BJ (cell line): ENCODE measurements at places on chromosomes 12 and 14.
A peak's percentile ranks its signal among the peaks of the same experiment; 100 is the strongest.

DNA sequence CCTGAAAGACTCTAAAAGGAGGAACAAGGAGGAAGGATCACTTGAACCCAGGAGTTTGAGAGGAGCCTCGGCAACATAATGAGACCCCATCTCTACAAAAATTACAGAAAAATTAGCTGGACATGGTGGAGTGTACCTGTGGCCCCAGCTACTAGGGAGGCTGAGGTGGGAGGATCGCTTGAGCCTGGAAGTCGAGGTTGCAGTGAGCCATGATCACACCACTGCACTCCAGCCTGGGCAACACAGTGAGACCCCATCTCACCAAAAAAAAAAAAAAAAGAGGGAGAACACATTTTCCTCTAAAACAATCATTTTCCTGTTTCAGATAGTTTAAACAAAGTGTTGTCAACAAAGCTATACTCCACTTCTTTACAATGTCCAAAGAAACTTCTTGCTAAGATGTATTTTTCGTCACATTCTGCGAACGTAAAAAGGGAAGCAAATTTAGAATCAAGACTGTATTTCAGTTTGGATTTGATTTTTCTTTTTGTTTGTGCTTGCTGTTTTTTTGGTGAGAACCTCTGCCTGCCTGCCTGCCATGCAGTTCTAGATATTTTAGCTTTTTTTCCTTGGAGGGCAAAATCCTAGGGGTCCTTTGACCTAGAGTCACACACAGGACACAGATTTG lies 5.1 kb downstream of the HCAR1 start:
- DNase-seq: no peak

- no peak for DNase-seq
Observed at GRCh38 chr12:105804591-105805265, 334.0 kb downstream of the NUAK1 start.

GRCh38 chr12:7376196-7376595 lies 67.8 kb downstream of the CD163L1 start:
- DNase-seq: no peak

DNA sequence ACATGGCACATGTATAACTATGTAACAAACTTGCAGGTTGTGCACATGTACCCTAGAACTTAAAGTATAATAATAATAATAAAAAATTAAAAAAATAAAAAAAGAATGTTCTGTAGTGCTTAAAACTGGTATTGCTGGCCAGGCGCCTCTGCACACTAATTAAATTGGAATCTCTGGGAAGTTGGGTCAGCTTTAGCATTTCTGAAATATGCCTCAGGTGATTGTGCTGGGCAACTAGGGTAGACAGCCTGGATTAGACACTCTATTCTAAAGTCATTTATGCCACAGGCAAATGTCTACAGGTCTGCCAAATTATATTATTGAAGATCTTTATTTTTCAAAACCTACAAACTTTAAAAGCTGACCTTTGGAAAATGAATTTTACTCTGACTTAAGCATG lies 55.3 kb downstream of the PPM1H start:
- no peak for DNase-seq

- no peak for DNase-seq
Observed at GRCh38 chr12:25764892-25765291, 193.6 kb upstream of the RASSF8 start.

DNA sequence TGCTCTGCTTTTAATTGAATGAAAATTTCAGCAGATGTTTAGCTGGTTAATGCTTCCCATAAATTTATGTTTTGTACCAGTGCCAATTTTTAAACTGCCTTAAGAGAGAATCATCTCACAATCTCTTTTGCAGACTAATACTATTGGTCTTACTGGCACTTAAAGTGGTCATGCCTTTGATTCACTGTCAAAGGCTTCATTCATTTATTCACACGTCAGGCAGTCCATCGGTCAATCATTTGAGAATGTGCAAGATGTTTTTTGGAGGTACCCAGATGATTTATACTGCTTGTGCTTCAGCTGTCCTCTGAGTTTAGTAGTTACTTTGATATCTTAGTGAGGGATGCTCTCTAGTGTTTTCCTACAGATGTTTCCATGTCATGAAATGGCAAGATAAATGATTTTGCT lies 83.4 kb downstream of the NAV3 start:
- no peak for DNase-seq

DNA sequence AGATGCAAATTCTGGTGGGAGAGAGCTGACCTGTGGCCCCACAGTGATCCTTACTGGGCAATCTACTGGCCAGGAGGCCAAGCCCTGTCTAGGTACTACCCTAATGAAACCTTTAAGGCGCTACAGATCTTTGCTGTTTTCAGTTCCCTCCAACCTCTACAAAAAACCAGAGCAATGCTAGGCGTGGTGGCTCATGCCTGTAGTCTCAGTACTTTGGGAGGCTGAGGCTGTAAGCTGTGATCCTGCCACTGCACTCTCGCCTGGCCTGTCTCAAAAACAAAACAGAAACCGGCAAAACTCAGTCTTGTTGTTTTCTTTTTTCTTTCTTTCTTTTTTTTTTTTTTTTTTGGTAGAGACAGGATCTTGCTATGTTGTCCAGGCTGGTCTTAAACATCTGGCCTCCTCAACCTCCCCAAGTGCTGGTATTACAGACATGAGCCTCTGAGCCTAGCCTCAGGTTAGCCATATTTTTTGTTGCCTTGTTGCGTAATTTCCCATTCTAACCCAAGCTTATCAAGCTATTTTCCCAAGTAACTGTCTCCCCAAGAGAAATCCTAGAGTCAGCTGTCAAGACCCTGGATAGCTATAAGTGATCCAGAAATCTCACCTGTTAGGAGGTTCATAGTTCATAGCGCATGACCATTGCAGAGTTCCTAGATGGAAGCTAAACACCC lies 2.8 kb downstream of the ETFBKMT start:
- DNase-seq: no peak

DNA sequence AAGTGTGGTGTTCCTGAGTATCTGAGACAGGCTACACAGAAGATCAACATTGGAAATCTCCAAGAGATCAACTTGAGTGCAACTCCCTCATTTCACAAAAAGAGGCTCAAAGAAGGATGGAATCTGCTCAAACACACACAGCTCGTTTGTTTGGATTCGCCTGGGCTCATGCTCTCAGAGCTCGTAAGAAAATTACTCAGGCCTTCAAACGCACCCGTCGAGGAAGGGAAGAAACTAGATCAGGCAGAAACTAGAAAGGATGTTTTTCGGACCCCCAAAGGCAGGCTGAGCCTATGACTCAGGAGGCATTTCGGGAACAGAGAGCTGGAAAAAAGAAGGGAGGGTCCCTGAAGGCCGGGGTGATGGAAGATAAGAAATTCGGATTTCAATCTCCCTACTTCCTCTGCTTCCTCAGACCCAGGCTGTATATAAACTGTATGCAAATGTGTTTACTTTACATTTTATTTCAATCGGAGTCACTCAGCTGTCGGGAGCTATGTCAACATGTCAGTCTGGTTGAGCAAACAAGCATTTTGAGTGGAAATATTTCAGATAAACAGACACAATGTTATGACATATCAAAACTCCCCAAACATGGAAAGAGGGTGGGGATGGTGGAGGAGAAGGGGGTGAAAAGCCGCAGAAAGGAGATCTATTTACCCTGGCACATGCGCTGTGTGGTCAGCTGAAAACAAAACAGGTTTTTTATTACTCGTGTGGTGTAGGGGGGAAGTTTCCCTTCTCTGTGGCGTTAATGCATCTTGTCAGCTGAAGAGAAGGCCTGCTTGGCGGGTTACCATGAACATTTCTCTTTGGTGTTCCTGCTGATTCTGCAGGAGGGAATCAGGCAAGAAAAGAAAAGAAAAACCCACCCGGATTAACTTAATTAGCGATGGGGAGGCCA lies 129.1 kb upstream of the TBX3 start:
- DNase-seq: no peak

DNA sequence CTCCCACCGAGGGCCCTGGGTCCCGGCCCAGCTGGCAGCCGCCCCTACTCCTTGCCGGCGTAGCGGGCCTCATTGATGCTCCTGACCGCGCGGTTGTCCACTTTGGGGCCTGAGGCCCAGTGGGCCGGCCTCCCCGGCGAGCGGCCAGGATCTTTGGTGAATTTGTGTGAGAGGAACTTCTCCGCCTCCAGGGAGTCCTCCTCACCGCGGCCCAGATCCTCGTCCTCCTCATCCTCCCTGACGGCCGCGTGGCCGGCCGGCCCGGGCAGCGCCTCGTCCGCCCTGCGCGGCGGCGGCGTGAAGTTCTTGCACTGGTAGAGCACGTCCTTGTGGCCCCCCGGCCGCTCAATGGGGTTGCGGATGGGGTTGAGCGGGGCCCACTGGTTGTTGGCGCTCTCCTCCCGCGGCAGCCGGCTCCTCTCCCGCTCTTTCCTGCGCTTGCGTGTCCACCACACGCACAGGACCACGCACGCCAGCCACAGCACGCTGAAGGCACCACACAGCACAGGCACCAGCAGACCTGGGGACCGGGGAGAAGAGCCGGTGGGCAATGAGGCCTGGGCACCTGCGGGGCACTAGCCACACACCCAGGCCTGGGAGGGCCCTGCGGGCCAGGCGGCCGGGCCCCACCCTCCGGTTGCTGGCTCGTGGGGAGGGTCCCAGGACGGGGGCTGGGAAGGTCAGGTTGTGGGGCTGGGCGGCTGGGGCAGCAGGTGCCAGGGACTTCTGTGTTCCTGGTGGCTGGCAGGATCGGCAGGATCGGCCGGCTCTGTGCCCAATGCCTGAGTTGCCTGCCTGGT lies 25.7 kb downstream of the JAG2 start:
- DNase-seq: no peak

- DNase-seq: no peak
Observed at GRCh38 chr12:88381466-88381865, 198.8 kb downstream of the KITLG start.

- DNase-seq: peak; percentile 23
Observed at GRCh38 chr12:60391051-60391450, 795.2 kb downstream of the SLC16A7 start.

DNA sequence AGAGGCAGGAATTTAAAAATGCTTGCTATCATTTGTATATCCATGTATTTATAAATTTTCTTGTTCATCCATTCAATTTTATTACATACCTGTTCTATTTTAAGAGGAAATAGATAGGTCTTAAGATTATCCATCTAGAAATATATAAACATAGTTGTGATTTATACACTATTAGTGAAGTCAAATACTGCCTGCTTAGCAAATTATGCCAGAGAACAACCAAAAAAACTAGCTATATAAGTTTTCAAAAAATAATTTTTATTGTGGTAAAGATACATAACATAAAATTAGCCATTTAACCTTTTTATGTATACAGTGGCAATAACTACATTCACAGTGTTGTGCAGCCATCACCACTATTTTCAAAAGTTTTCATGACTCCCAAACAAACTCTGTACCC lies 237.3 kb downstream of the NPAS3 start:
- no peak for DNase-seq

- DNase-seq: no peak
Observed at GRCh38 chr14:81206115-81206514, 14.6 kb downstream of the GTF2A1 start.

GRCh38 chr12:26732005-26732908 lies 100.7 kb downstream of the ITPR2 start:
- no peak for DNase-seq

DNA sequence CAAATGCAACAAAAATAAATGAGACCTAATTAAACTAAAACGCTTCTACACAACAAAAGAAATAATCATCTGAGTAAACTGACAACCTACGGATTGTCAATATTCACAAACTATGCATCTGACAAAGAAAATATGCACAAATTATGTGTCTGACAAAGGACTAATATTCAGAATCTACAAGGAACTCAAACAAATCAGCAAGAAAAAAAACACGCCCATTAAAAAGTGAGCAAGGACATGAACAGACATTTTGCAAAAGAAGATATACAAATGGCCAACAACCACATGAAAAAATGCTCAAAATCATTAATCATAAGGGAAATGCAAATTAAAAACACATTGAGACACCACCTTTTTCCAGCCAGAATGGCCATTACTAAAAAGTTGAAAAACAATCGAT lies 37.0 kb downstream of the BLTP3B start:
- no peak for DNase-seq

DNA sequence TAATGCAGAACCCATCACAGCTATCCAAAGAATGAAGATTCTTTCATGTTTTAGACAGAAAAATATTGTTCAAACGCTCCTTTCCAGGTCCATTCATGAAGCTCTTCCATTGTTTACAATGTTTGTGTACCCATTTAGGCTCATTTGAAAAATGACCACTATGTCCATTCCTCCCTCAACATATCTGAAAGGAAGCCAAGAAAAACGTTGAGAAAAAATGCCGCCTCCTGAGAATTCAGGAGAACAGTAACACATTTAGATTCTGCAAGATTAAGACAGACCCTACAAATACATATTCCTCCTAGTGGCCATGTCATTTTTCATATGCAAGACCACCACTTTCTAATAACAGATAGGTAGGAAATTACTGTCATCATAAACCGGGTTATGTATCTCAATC lies 124.4 kb downstream of the SLC25A21 start:
- DNase-seq: no peak

- DNase-seq: no peak
Observed at GRCh38 chr12:72277415-72277814, 5.2 kb downstream of the TRHDE start.

GRCh38 chr12:3770891-3771290 lies 18.0 kb upstream of the CRACR2A start:
- DNase-seq: no peak

- DNase-seq: no peak
Observed at GRCh38 chr12:111976291-111976690, 36.7 kb downstream of the TMEM116 start.

- peak; percentile 54 for DNase-seq
Observed at GRCh38 chr12:14930299-14930698, 8.0 kb downstream of the ERP27 start.
